Mesenteric fat pad (tissue), 1 donor: ENCODE measurements at places on chromosomes 13 and 19.

- DNase-seq = no peak
These were observed 22.1 kb downstream of the ARID3A start for GRCh38 chr19:947707-948539.

- DNase-seq = no peak
These were observed 887 bp downstream of the SIPA1L3 start for GRCh38 chr19:37907735-37908455.

GRCh38 chr13:33050161-33050560 lies 33.9 kb downstream of the KL start:
- DNase-seq = no peak

GRCh38 chr13:76803831-76804230 lies 82.4 kb downstream of the KCTD12 start:
- no peak for DNase-seq

DNA sequence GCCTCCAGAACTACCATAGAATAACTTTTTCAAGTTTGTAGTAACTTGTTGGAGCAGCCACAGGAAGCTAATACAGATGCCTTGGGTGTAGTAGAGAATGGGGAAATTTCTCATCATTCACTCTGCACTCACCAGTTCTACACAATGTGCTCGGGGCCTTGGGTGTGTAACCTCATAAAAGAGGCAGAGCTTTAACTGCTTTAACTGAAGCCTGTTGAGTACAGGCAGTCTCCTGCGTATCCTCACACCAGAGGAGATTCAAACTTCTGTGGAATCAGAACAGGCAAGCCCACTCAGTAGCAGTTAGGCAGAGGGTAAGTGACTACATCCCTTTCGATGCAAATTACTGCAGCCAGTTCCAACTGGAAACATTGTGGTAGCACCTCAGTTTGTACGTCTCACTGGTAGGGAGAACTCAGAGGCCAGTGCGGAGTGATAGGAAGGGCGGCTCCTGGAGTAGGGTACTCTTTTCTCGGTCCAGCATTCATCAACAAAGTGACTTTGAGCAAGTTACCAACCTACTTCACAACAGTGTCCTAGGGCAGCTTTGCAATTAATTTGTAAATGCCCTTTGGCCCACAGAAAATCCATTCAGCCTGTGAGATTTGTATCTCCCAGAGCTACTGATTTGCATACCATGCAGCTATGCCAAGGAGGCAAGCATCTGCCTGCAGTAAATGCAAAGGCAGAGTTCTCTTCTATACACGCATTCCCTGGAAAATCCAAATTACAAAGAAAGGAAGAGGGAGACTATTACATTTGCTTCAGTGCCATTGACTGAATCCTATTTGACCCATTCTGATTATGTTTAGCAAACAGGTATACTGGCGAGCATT lies 904.3 kb downstream of the DIAPH3 start:
- no peak for DNase-seq

DNA sequence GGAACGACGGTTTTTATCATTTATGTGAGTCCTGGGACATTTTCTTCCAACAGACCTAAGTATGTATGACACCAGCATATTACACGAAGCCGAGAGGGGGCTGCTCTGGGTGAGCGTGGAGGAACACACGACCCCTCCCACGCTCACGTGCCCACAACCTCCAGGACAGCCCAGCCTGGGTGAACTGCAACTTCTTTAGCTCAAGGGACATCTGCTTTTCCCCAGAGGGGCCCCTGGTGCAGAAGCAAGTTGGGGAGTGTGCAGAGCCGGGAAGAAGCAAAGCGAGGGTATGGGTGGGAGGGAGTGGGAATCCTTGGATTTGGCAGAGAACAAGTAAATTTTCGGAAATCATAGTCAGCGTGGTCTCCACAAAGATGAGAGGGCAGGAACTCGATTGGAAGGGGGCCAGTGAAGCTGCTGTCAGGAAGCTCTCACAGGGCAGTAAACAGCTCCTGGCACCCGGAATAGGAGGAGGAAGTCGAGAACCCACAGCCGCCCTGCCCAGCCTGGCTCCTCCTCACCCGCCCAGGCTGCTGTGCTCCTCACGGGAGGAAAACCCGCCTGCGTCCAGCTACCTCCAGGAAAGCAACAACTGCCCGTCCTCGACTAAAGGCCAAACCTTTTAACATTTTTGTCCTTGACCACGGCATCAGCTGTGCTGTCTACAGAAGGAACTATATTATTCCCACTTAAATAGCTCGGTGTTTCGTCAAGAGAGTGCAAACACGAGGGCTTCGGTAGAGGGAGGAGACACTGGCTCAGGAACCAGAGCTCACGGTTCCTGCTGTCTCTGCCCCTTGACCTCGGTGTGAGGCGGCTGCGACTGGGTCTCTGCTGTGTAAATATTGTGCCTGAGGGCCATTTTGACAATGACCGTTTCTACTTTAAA lies 17.2 kb upstream of the CFAP97D2 start:
- no peak for DNase-seq

GRCh38 chr19:29714371-29714952 lies 599 bp downstream of the C19orf12 start:
- DNase-seq = no peak

DNA sequence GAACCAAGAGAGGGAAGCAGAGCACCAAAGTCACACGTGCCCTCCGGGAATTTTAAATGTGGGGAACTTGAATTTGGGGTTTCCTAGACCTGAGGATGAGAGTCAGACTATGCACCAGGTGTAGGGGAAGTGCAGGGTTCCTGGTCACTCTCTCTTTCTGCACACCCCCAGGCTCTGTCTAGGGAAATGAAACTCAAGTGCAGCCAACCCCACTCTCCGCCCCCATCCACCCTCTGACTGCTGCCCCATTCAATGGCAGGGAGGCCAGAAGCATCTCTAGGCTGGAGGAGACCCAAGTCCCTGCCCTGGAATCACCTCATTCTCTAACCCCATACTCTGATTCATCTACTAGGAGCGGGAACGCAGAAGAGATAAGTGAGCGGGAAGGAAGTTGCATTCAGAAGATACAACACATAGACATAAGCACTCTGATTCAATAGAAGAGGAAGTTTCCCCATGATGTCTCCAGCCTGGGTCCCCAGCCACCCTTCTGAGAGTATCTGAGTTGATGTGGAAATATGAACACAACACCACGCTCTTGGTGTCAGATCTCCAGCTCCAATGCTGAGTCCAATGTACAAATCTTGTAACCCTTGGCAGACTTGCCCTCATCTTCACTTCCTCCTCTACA lies 4.7 kb upstream of the SIGLEC14 start:
- no peak for DNase-seq

DNA sequence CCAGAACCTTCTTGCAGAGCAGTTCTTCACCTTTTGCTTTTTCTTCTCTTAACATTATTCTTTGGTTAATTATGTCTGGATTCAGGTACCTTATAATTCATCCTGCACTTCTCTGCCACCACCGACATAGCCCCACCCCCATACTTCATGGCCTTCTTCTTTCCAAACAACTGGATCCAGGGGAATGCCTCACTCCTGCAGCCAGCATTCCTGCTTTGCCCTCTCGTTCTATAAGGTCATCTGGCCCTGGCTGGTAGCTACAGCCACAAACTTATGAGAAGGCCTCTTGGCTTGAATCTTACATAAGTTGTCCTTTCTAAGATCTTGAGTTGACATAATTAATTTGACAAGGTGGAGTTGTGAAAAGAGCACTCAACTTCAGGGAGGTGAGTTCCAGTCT lies 84.1 kb upstream of the FRY start:
- no peak for DNase-seq

DNA sequence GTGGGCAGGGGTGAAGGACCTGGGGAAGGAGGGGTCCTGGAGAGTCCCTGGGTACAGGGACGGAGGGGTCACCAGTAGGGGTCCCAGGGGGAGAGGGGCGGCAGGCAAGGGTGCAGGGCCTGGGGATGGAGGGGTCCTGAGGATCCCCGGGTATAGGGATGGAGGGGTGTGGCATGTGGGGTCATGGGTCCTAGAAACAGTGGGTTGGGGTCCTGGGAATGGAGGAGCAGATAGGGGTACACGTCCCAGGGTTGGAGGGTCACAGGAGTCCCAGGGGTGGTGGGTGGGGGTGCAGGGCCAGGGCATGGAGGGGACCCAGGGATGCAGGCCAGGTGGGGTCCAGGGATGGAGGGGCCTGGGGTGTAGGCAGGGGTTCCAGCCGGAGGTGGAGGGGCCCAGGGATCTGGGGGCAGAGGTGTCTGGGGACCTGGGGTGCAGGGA lies 1.4 kb downstream of the BTBD2 start:
- no peak for DNase-seq

DNA sequence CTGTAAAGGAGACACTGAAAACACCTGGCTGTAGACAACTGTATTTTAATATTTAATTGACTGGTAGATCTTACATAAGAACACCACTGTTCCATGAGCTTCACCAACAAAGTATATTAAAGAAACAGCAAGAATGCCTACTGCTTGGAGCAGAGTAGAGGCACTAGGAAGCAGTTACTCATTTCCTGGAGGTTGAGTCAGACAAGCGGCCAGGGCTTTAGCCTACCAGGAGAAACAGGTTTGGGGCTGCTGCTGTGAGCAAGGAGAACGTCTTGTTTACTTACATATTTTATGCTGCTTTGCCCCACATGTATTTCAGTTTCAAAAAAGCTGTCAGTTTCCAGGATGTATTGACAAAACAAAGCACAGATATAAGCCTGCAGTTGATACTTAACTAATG lies 33.4 kb downstream of the ALG5 start:
- no peak for DNase-seq

DNA sequence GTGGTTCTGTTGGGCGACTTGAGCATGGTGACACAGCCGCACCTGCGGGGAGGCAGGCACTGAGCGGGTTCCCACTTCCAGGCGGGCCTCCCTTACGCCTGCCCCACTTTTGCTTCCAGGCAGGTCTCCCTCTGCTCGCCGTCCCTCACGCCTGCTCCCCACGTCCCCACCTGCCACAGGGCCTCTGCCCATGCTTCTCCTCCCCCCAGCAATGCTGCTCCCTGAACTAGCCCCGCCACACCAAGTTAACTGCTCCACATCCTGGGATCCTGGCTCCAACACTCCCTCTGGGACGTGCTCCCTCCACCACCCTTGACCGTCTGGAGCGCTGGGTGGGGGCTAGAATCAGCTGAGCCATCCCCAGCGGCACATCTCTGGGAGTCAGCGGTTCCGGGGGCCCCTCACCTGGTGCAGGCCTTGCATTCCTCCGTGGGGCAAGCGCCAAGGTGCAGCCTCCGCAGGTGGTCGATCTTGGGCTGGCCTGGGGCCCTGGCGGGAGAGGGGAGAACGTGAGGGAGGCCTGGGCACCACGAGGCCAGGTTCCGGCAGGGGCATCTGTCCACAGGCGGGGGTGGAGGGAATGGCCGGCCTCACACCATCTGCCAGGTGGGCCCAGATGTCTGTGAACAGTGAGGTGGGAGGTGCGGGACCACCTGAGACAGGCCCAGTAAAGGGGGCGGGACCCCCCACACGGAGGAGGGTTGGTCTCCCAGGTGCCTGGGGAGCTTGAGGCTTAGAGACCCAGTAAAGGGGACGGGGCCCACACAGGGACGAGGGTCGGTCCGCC lies 9.2 kb downstream of the CFD start:
- DNase-seq = no peak

- no peak for DNase-seq
These were observed 6.8 kb downstream of the FIZ1 start for GRCh38 chr19:55592391-55593090.

DNA sequence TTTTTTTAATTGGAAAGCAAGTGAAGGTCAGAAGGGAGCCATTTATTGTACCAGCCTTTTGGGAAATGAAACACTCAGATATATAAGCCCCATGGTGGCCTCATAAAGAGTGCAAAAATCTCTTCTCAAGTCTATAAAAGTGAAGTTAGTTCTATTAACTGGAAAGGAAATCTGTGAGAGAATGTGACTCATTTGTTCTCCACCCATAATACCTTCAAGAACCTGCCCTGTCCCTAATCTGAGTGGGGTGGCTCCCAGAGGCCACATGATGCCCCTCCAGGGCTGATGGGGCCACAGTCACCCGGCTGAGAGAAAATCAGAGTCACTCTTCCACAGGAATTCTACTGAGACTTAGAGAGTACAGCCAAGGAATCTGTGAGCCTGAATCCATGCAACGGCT lies 65.8 kb upstream of the SERP2 start:
- no peak for DNase-seq

DNA sequence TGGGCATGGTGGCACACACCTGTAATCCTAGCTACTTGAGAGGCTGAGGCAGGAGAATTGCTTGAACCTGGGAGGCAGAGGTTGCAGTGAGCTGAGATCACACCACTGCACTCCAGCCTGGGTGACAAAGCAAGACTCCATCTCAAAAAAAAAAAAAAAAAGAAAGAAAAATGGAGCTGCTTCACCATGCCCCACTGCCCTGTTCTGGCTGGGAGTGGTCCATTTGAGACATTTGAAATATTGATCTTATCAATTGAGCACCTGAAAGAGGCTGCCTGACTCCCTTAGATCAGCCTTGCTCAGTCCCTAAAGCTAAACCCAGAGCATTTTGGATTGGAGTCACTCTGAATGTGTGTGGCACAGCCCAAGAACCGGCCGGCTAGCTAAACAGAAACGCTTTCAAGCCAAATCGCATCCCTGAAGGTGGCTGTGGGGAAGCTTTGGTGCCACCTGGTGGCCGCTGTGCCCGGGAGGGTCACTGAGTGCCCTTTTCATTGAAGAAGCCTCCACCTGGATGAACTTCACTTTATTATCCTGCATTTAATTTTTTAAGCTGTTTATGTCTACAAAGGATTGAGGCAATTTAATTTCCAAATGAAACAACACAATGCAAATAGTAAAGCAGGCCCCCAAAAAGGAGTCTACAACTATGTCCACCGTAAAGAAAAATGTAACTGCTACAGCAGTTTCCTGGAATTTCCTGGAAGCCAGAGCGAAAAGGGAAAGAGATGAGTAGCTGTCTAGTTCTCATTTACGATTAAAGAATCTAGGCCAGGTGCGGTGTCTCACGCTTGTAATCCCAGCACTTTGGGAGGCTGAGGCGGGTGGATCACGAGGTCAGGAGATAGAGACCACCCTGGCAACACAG lies 53.1 kb upstream of the SERPINE3 start:
- DNase-seq = no peak

- no peak for DNase-seq
These were observed 40.8 kb downstream of the ZSWIM4 start for GRCh38 chr19:13835791-13836723.

- DNase-seq = no peak
These were observed 16.1 kb downstream of the TTYH1 start for GRCh38 chr19:54431255-54431838.

DNA sequence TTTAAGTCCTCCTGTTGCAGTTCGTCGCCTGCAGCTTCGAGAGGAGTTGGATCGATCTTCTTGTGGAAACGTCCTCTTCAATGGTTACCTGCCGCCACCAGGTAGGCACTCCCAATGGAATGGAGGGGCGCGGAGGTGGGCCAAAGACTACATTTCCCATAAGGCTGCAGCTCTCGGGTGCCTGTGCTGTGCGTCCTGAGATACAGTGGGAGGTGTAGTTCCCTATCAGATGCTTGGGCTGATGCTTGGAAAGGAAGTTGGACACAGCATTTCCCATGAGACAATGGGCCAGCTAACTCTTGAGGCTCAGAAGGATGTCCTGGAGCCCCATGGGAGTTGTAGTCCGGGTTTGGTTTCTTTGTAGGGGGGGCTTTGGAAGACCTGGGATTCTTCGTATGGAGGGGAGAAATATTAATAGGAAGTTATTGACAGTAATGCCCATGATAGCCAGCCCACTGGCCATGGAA lies 1.8 kb downstream of the SHKBP1 start:
- DNase-seq = no peak
